ENCODE measurements at places on chromosomes 12 and 14.

- DNase-seq, result no peak
Observed at GRCh38 chr12:70045514-70045913, 197.7 kb upstream of the CNOT2 start.

- DNase-seq, result no peak
Observed at GRCh38 chr12:70236990-70237389, 6.2 kb upstream of the CNOT2 start.

DNA sequence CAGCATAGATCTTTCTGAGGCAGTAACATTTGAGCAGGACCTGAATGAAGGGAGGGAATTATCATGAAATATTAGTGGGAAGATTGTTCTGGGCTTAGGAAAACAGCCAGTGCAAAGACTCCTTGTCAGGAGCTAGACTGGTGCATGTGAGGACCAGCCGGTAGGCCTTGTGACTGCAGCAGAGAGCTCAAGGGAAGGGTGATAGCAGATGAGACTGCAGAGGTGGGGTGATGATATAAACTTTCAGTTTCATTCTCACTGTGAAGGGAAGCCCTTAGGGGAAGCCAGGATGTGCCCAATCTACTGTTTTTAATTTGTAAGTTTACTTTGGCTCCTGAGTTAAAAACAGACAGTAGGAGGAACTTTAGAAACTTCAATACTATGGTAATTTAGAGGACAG, 12.4 kb downstream of the IL22 start:
- no peak for DNase-seq

- no peak for DNase-seq
Observed at GRCh38 chr12:63021116-63021515, 86.2 kb upstream of the PPM1H start.

DNA sequence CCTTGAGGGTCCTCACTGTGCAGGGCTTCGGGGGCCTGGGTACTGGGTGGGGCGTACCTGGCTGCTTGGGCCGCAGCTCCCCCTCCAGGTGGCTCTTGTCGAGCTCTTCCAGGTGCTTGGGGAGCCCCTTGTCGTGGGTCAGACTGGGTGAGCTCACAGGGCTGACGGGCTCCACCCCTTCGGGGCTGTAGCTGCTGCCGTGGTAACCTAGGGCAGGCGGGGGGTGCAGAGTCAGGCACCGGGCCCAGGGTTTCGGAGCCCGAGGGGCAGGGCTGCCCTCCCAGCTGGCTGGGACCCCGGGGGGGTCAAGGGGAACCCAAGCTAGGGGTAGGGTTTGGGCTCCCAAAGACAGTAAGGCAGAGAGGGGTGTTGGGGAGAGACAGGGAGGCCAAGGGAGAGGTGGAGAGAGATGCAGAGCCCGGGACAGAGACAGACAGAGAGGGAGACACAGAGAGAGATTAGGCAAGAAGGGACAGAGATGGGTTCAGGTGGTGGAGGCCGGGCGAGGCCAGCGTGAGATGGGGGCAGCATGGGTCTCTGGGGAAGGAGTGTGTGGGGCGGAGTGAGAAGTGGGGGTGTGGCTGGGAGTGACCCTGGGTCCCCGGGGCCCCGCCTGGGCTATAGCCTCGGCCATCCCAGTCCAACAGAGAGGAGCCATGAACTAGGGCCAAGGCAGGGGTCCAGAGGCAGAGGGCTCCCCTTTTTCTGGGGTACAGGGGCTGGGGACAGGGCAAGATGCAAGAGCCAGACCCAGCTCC, 40.7 kb downstream of the RFLNA start:
- no peak for DNase-seq

- DNase-seq, result no peak
Observed at GRCh38 chr14:71142375-71143038, 235.2 kb downstream of the PCNX1 start.

DNA sequence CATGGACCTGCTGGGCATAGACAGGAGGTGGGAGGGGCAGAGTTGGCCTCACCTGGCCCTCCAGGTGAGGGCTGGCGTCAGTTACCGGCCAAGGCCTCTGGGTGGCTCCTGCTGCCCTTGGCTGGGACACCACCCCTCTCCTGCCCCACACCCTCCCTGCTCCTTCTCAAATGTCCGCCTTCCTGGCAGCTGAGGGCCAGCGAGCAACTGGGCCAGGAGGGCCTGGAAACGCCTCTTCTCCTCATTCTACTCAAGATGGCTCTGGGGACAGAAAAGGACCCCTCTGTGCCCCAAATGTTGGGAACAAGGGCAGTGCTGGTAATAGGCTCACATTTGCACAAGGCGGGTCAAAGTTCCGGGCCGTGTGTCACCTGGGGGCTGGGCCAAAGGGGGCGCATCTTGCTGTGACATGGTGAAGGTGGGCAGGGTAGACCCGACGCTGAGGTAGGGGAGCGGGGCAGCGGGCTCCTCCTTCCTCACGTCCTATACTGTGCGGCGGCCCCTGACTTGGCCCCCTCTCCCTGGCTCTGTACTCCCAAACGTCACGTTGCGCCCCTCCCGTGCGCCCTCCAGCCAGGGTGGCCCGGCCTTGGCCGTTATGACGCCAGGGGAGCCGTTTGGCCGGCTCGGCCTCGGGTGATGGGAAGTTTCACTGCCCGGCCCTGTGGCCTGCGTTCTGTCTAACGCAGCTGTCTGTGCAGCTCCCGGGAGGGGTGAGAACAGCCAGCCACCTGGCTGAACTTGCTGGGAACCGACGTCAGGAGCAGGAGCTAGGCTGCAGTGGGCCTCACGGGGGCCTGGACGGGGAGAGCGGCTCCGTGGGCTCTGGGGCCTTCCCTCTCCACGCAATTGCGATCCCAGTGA, 18.0 kb upstream of the DLK1 start:
- peak; percentile 22 for DNase-seq

DNA sequence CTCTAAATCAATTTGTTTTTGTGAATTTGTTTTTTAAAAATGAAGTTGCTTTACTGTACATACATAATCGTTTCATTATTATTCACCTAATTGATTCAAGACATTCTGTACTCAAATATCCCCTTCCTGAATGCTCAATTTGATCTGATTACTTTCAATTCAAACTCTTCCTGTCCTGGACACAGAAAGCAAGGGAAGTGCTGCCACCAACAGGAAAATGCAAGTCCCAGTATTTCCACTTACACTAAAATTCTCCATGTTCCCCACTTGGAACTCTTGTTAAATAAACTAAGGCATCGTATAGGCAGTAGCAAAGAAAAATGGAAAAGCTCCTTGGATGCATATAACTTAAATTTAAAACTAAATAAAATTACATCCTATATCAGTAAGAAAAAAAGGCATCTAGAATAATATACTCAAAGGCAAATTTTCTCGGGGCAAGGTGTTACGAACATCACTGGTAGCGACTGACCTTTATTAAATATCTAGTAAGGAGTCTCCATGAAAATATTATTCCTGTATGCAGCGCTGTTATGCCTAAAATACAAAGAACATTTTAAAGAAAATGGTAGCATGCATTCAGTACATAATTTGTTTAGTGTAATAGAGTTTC, 72.0 kb upstream of the DBX2 start:
- peak; percentile 56 for DNase-seq

GRCh38 chr14:43418324-43418723, 1088.8 kb downstream of the FSCB start:
- DNase-seq, result no peak

DNA sequence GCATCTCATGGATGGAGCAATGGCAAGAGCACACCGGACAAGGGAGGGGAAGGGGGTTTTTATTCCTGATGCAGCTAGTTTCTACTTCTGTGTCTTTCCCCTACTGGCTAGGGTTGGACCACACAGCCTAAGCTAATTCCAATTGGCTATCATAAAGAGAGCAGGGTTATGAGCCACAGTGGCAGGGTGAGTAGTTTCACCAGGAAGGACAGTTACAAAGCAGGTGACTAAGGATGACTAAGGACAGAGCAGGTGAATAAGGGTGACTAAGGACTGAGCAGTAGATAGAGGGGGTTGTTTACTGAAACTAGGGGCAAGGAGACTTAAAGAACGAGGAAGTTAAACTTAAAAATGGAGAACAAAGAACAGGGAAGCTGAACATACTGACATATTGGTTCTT, 321.4 kb upstream of the SEL1L start:
- no peak for DNase-seq

DNA sequence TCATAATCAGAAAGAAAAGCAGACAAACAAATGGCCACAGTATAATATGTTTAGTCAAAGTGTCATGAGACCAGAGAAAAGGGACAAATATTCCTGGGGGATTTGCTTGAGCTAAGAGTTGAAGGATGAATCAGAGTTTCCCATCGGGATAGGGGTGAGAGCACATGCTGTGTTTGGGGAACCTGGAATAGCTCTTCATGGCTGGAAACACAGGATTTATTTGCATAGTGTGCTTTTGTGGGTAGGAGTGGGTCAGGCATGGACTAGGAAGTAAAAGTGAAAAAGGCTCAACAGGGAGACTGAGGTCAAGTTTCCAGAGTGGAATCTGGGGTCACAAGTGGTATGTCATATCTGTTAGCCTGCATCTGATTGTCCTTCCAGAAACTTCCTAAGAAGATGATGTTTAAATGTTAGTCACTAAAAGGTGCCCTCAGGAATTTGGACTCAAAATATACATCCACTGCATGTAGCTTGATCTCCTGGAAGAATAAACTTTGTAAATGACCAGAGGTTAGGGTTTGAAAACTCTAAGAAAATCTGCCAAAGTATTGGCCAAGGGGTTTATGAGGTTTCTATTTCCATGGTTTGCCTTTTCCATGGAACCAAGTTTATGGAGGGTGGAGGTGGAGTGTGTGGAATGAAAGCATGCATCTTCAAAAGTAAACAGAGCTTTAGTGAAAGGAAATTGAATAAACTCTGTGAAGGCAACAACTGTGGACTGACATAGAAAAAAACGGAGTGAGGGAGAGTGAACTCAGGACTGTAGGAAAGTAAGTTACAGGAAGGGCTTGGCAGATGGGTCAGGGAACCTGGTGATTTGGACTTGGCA, 344.6 kb downstream of the C12orf75 start:
- no peak for DNase-seq

GRCh38 chr14:80645667-80646413, 295.7 kb downstream of the CEP128 start:
- DNase-seq, result no peak

GRCh38 chr12:117533687-117534086, 172.3 kb upstream of the NOS1 start:
- no peak for DNase-seq

GRCh38 chr14:65637780-65638179, 225.2 kb downstream of the FUT8 start:
- no peak for DNase-seq

GRCh38 chr14:73457041-73457923, 1.1 kb downstream of the NUMB start:
- no peak for DNase-seq

- no peak for DNase-seq
Observed at GRCh38 chr14:99146616-99147365, 125.2 kb downstream of the BCL11B start.

DNA sequence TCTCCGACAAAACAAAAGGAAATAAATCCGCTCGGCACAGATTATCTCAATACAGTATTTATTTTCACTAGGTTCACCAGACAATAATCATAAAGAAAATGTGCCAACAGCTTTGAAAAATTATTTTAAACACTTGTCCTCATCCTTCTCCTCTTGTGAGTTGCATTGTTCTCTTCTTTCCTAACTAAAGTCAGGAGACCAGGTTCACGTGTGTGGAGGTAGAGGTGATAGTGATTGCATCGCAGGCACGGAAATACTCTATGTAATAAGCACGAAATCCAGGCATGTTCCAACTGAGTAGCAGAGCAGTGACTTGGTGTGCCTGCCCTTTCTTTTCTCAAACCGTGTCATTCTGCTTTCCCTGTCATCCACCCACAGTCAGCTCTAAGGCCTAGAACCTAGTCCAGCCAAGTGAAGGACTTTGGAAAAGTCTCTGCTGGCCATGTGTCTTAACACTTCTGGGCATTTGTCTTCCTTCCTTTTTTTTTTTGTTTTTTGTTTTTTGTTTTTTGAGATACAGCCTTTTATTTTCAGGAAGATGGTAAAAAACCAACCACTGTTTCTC, 939 bp upstream of the SEL1L start:
- DNase-seq, result no peak

GRCh38 chr14:84433961-84434360, 1096.0 kb upstream of the FLRT2 start:
- no peak for DNase-seq

DNA sequence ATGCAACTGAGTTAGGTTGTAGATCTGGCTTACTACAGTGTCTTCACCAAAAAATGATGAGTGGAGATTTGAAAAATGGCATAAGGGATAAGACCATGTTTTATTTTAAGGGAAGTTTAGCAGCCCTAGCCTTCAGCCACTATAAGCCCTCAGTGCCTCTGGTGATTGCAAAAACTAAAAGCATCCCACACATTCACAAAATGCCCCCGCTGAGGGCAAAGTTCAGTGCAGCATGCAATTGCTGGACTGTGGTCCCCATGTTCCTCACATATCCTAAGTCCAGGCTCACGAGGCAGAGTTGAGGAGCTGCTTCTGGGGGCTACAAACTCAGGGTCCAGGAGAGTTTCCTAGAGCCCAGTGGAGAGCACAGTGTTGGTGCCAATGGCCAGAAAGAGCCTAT, 29.6 kb upstream of the NCOR2 start:
- DNase-seq, result no peak

- DNase-seq, result no peak
Observed at GRCh38 chr12:108722992-108723766, 8.1 kb downstream of the CORO1C start.

- no peak for DNase-seq
Observed at GRCh38 chr14:74843653-74844052, 32.3 kb downstream of the PROX2 start.

DNA sequence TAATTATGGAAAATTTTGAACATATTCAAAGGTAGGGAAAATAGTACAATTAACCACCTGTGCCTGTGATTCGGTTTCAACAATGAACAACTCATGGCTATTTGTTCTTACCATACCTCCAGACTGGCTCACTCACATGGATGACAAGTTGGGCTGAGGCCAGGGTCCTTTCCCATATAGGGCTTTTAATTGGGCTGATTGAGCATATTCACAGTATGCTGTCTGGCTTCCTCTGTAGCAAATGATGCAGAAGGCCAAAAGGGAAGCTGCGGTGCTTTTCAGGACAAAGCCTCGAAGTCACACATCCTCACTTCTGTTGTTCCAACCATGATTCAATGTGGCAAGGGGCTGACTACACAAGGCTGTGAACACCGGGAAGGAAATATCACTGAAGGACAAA, 297.5 kb upstream of the SLC16A7 start:
- DNase-seq, result peak; percentile 48

DNA sequence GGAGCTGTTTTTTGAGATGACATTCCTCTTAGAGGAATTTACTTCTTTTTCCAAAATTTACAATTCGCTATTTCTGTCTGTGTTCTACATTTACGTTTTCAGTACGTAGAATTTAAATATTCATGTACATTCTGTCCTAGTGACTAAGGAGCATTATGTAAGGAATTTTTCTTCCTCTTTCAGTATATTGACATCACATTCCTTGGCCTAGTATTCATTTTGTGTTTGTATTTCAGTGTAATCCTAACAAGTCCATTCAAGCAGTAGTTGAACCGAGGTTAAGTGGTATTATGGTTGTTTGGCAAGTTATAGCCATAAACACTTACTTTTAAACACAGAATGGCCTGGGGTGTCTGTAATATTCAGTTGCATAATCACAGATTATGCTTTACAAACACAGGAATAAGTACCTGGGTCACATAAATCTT, 465.2 kb downstream of the PCNX1 start:
- no peak for DNase-seq
